Fibroblast of the aortic adventitia (primary cell): ENCODE measurements at places on chromosomes 7 and 10. TPM values are rescaled to one million over a fixed set of nuclear protein-coding genes. Genes with fewer than 3 reads are reported as not detected.

CTAGE8 gene
- total RNA-seq = 6.2 TPM in 1 of 2 replicates, not detected in the other

GPR26 gene
- total RNA-seq = under 0.01 TPM in 1 of 2 replicates, not detected in the other

IGFBP1 gene
- 5.3 TPM in 1 of 2 replicates, not detected in the other for total RNA-seq

DNA sequence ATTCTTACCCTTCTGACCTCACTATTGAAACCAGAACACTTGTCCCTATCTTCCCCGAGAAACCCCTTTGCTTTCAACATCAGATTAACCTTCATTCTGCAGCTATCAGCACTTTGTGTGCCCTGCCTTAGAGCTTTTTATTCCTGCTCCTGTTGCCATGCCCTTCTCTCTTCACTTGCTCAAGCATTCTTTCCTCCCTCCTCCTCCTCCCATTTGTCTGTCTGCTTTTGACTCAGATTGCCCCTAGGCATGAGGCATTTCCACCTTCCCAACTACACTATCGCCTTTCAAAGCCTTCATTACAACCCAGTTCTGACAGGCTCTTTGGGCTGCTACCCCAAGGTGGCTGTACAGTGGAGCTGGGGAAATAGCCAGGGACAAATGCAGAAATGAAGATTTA lies 143.3 kb downstream of the SLC25A13 start:
- no peak for DNase-seq

HECW1 gene
- 0.82 and 3.6 TPM in 2 replicates for total RNA-seq

GRCh38 chr7:87574630-87575029 lies 26.1 kb downstream of the ABCB1 start:
- peak; percentile 9 for DNase-seq

GRCh38 chr10:73244866-73245477 lies 2.1 kb downstream of the DNAJC9 start:
- peak; percentile 21 for DNase-seq

GRCh38 chr10:5547931-5548660 lies 23.3 kb downstream of the CALML3 start:
- DNase-seq = peak; percentile 49

GRCh38 chr7:102279537-102280400 lies 6.9 kb upstream of the SH2B2 start:
- DNase-seq = peak; percentile 43

PRR15 gene
- 2.4 TPM in 2 replicates for total RNA-seq

DNA sequence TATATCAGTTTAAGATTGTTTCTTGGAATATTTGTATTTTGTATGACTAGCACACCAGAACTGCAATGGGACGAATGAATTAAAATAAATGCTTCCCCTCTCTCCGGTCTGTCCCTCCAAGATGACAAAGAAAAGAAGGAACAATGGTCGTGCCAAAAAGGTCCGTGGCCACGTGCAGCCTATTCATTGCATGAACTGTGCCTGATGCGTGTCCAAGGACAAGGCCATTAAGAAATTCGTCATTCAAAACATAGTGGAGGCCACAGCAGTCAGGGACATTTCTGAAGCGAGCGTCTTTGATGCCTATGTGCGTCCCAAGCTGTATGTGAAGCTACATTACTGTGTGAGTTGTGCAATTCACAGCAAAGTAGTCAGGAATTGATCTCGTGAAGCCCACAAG lies 17.2 kb upstream of the PAPSS2 start:
- no peak for DNase-seq

DNA sequence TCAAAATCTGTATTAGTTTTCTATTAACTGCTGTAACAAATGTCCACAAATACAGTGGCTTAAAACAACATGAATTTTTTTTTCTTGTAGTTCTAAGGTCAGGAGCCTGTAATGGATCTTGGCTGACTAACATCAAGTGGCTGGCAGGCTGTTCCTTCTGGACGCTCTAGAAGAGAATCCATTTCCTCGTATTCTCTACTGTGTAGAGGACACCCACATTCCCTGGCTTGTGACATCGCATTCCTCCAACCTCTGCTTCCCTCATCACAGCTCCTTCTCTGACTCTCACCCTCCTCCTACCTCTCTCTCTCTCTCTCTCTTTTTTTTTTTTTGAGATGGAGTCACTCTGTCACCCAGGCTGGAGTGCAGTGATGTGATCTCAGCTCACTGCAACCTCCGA lies 4.8 kb upstream of the CALHM1 start:
- peak; percentile 28 for DNase-seq
